T-helper 22 cell (primary cell): ENCODE measurements at places on chromosomes 1 and 21.
A peak's percentile ranks its signal among the peaks of the same experiment; 100 is the strongest.

DNA sequence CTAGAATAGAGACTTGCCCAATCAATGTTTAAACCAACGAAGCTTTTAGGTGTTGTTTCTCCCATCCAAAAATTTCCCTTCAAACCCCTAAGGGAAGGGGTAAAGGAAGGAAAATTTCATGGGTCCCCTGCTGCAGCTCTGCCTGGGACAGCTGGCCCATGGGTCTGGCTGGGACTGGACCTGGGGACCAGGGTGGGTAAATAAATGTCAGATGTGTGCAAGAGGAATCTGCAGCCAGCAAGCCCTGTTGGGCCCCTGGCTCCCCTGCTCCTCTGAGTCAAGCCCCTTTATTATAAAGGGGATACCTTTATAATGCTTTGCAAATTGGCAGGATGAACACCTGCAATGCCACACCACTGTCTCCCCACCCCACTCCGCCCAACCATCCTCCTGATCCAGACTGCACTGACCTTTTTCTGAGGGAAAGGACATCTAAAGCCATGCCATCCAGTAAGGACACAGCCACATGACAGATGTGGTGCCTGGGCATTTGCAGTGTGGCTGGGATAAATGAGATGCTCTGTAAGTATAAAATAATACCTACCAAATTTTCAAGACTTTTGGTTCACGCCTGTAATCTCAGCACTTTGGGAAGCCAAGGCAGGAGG, 1.9 kb upstream of the TMEM125 start:
- DNase-seq: no peak

- DNase-seq: no peak
These were observed 23.4 kb downstream of the ROR1 start for GRCh38 chr1:63797056-63797726.

GRCh38 chr1:70948396-70949017, 99.1 kb downstream of the PTGER3 start:
- DNase-seq: no peak

DNA sequence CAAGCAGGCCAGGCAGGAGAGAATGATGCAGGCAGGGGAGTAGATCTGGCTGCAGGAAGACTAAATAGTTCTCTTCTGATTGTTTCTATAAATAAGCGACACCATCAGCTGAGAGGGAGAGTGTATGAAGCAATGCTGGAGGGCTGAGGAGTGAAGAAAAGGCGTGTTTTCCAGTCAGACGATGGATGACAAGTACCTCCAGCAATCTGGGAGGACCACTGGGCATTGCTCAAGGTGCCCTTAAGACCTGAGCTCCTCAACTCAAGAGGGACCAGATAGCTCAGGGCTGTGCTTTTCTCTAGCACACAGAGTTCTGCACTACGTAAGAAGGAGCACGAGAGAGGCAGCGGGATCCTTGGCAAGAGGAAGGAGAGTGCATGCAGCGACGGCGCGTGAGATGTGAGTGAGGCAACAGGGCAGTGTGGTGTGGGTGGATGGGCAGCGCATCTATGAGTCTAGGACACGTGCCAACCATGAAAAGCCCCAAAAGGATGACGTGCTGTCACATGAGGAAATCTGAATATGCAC, 36.0 kb downstream of the PABPC4 start:
- no peak for DNase-seq

- no peak for DNase-seq
These were observed 504.1 kb upstream of the ADGRL2 start for GRCh38 chr1:81296601-81297000.

GRCh38 chr1:60413091-60413490, 339.5 kb upstream of the C1orf87 start:
- no peak for DNase-seq

GRCh38 chr1:145916745-145917144, 1.8 kb downstream of the PEX11B start:
- DNase-seq: no peak

DNA sequence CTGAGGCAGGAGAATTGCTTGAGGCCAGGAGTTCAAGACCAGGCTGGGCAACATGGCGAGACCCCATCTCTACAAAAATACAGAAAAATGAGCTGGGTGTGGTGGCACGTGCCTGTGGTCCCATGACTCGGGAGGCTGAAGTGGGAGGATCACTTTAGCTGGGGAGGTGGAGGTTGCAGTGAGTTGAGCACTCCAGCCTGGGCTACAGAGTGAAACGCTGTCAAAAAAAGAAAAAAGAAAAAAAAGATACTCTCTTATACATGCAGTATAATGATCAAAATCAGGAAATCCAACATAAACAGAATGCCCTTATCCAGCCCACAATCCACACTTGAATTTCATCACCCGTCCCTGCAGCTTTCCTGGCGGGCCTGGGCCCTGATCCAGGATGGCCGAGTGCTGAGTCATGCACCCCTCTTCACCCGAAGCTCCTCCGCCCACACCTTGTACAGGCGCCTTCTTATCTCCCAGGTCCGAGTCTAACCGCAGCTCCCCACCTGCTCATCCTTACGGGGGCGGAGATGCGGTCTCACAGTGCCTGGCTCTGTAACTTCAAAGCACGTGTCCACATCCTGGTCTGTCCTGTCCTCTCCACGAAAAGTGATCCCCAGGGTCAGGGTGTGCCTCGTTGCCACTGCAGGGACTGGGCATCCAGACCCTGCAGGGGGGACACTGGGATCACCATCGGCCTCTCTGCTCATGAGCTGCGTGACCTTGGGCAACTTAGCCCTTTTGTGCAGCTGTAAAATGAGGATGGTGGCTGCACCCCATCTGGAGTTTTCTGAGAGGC, 120.2 kb upstream of the SLC45A1 start:
- DNase-seq: no peak

- DNase-seq: no peak
These were observed 1.8 kb upstream of the PGBD5 start for GRCh38 chr1:230427981-230428380.

GRCh38 chr1:55140546-55140983, 74.6 kb downstream of the USP24 start:
- peak; percentile 35 for DNase-seq

DNA sequence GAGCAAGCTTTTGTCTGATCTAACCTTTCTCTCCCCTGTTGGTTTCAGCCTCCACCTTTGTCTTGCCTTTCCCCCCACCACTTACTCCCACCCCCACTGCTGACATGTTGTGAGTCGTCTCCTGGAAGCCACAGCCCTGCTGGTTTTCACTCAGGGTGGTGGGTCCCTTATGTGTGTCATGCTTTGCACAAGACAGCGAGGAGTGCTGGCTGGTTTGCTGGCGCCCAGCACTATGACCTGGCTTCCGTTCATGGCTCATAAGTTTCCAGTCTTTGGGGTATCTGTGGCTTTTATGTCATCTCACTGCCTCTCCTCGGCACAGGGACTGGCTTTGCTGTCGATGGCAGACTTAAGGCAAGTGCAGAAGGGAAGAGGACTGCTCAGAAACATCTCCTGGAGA, 177.7 kb downstream of the KIF26B start:
- no peak for DNase-seq

- DNase-seq: no peak
These were observed 36.7 kb downstream of the CSMD2 start for GRCh38 chr1:34128186-34128889.

DNA sequence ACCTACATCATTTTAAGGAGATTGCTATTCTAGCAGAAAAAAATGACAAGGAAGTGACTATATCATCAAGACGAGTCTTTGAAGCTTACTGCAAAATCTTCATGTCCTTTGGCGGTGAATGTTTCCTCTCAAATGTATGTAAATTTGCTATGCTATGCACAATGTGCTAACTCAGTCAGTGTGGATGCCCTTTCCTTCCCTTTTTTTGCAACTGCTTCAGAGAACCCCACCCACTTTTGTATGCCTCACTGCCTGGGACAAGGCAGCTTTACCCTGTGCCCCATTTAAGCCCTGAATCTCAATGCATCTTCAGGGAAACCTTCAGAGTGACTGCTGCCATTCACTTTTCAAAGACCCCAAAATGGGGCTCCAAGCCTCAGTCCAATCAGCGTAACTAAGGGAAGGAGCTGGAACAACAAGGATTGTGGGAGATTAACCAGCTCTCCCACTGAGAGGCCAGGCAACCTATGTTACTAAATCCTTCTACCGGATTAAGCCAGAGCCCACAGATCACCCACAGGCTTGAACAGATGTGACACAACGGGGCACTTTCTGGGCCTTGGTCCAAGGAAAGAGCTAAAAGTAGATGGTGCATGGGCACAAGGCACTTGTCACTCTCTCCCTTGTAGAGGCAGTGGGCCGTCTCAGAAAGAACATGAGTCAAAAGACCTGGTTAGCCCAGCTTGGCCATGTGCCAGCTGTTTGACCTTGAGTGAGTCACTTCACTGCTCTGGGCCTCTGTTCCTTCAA, 154.4 kb downstream of the PLPP3 start:
- DNase-seq: no peak

DNA sequence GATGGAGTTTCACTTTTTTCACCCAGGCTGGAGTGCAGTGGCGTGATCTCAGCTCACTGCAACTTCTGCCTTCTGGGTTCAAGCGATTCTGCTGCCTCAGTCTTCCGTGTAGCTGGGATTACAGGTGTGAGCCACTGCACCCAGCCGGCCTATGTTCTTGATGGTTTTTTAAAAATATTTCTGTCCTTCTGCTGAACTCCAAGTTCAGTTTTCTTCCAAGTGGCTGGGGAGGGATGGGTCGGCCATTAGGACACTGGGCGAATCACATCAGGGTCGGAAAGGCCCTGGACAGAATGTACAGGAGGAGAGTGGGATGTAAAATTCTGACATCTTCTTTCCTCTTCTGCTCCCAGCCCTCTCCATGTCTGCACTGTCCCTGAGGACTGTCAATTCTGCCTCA, 289.6 kb downstream of the PTPRU start:
- DNase-seq: no peak

DNA sequence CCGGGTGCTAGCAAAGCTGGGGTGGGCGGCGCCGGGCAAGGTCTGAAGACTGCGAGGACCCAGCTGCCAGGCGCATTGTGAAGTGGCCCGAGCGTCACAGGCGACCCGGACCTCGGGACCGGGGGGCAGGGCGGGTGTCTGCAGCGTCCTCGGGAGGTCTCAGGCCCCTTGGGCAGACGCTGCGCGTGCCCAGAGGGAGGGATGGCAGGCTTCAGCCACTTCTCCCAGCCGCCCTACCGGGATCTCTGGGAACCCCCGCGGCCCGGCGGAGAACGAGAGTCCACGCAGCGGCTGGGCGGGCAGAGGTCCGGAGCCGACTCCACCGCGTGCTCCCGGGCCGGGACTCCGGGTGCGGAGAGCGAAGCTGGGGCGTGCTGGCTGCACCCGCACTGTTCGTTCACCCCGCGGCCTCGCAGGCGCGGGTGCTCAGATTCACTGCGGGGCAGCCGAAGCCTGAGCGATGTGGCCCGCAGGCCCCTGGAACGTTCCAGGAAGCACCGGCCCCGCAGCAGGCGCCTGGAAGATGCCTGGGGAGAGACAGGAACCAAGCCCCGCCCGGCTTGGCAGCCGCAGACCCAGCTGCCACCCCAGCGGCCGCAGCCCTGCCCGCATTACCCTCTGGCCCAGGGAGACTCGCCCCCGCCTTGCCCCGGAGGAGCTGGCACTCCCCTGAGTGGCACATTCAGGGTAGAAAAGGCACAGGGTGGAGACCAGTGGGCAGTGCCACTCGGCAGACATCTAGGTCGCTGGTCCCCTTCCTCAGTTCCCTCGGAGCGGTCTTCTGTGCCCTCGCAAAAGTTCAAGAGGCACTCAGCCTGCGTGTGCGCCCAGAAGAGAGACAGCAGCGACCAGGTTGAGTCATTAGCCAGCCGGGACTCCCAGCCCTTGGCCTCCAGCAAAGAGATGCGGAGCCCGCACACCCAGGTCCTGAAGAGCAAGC, at the start of gene CCDC185:
Gene CCDC185, plus strand, starts transcription at position 141 of the 940 bp plus-strand sequence. Its CDS starts 61 bp downstream, at position 202.
- DNase-seq: no peak

GRCh38 chr1:86596224-86596623, 49.3 kb downstream of the CLCA4 start:
- DNase-seq: no peak

DNA sequence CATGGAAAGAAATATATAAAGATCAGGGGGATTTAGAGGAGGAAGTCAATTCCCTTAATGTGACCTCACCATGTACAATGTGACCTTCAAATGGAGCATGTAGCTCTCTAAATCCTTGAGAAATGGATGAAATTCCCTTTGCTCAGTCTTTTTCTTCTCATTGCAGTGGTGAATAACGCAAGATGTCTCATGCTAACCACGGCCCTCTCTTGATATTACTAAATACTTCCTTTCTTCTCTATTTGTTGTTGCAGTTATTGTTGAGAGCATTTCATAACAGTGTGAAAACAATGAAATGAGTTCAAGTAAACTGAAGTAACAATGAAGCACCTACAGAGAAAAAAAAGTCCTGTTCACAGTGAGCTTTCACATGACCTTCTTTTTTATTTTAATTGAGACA, 55.6 kb downstream of the ZNF281 start:
- no peak for DNase-seq

DNA sequence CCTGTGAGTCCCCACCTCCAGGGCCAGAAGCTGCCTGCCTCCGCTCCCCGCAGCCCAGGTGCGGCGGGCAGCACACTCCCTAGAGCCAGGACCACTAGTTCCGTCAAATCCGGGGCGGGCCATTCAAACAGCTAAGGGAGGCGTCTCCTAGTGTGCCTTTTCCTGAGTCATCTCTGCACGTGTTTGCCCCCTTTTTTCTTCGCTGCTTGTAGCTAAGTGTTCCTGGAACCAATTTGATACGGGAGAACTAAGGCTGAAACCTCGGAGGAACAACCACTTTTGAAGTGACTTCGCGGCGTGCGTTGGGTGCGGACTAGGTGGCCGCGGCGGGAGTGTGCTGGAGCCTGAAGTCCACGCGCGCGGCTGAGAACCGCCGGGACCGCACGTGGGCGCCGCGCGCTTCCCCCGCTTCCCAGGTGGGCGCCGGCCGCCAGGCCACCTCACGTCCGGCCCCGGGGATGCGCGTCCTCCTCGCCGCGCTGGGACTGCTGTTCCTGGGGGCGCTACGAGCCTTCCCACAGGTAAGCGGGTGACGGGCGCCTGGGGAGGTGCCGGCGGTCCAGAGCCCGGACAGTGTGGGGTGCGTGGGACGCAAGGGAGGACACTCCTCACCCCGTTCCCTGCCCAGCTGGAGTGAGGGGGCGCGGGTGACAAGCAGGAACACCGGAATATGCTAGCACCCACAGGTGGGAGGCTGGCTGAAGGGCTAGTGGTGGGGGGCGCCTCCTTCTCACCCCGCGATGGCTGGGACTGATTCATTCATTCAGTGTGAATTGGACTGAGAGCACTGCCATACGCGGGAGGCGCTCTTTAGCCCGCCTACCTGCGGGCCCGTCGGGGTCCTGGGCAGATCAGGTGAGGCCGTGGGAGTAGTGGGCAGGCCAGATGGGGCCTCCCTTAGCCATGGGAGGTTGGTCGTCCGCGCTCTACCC, at the start of gene TNFRSF8:
Gene TNFRSF8, plus strand, starts transcription at position 163 of the 932 bp plus-strand sequence. Its CDS starts 296 bp downstream, at position 459.
- no peak for DNase-seq

DNA sequence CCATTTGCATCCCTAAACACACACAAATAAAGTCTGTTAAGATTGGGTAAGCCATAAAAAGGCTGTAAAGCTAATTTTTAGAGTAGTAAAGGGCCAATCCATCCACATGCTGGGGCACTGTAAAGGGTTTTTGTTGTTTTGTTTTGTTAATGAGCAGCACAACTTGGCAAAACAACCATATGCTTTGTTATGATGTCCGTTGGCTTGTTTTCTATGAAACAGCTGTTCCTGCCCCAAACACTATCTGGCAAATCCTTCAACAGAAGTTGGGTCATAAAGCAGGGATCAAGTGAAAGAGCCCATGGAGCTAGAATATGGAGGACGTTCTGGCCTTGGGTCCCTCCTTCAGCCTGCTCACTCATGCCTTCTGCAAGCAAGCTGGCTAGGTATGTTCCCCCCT, 183.6 kb downstream of the APP start:
- no peak for DNase-seq
